Activated naive CD4-positive, alpha-beta T cell treated with anti-CD3 and anti-CD28 coated beads, Interleukin-2, amount 50 U/mL, for 72 hours (primary cell): ENCODE measurements at places on chromosomes 7 and 10. TPM values are rescaled to one million over a fixed set of nuclear protein-coding genes. Genes with fewer than 3 reads are reported as not detected.

DNA sequence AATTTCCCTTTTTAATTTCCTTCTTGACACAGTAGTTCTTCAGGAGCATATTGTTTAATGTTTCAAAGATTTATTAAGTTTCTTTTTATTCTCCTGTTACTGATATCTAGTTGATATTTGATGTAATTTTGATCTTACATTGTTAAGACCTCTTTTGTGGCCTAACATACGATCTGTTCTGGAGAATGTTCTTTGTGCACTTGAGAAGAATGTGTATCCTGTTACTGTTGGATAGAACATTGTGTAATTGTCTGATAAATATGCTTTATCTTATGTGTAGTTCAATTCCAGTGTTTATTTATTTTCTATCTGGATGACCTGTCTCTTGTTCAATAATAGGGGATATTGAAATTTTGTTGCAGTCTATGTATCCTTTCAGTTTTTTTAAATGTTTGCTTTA, 106.7 kb downstream of the ITGB1 start:
- no peak for DNase-seq

Gene CFTR
- total RNA-seq, result not detected

DNA sequence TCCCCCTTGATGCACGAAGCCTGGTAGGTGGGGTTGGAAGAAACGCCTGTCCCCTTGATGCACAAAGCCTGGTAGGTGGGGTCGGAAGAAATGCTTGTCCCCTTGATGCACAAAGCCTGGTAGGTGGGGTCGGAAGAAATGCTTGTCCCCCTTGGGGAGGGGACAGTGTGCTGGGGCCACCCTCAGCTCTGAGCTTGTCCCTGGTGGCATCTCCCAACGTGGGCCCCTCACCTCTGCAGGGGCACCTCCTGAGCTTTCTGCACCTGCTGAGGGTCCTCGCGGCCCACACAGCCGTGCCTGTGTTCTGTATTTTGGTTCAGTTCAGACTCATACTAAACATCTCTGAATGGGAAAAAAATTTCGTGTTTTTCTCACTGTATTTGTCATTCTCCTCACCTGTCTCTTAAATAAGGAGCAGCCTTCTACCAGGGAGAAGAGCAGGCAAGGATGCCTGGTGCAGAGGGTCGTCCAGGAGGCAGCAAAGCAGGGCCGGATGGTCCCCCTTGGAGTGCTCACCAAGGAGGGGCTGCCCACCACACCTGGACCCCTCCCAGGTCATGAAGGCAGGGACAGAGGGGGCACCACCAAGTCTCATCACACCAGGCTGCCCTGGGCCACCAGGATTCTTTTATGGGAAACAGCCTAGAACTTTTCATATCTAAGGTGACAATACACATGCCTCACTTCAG, 24.7 kb downstream of the VIPR2 start:
- no peak for DNase-seq

Gene TMEM72
- total RNA-seq, result not detected

Gene SH2B2
- total RNA-seq, result 0.84 TPM

GRCh38 chr7:122363144-122363543, 58.6 kb upstream of the FEZF1 start:
- no peak for DNase-seq

Gene HMX3
- total RNA-seq, result 0.20 TPM

Gene GPRIN2
- not detected for total RNA-seq
